ENCODE measurements at places on chromosomes 7 and 10. TPM values are rescaled to one million over a fixed set of nuclear protein-coding genes. Genes with fewer than 3 reads are reported as not detected.

- DNase-seq: peak; percentile 84
Observed at GRCh38 chr10:72133517-72133916, 45.2 kb upstream of the SPOCK2 start.

DNA sequence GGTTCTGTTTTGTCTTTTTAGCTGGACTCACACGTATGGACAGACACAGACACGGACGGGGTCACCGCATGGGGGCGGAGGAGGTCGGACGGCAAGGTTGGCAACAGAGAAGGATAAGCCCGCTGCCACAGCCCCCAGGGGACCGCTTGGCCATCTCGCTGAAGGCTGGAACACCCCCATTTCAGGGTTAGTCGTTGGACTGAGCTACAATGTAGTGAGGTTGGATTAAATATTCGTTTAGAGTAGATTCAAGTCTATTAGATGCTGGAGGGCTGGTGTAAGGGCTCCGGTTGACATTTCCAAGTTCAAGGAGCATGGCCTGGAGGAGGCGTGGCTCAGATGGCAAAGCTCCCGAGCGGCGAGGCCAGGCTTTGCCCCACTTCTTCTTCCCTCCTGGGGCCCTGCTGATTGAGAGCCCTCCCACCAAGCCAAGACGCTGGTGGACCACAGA lies 35.2 kb downstream of the PPIF start:
- DNase-seq: no peak

The MGAM2 gene
- not detected for total RNA-seq

DNA sequence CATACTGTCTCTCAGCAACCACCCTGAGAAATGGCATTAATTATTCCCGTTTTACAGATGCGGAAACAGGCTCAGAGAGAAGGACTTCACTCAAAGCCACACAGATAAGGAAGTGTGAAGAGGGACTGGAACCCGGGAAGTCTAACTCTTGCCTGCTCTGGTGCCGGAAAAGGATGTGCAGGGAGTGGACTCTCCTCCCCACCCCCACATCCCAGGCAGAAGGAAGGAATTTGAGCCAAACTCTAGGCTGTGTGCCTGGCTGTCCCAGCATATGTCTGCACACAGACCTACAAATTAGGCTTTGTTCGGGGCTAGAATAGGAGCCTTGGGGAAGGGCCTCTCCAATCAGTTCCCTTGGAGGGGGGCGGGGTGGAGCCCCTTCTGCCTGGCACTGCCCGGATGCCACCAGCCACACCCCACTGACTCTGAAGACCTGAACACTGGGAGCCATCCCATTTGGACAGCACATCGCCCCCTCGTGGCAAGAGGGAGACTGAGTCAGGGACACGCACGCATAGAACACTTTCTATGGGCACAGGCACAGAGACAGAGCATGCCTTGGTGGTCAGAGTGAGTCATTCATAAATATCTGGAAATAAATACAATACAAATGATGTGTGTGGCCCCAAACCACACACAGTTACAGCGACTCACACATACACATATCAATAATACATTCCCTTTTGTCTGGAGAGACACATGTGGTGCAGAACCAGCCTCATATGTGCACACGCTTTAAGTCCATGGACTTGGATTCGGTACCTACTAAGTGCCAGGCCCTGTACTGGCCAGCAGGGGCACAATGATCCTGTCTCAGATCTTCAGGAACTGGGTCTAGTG lies 13.1 kb downstream of the LZTS2 start:
- peak; percentile 97 for DNase-seq

The SYNPO2L gene
- 0.63 TPM for total RNA-seq

DNA sequence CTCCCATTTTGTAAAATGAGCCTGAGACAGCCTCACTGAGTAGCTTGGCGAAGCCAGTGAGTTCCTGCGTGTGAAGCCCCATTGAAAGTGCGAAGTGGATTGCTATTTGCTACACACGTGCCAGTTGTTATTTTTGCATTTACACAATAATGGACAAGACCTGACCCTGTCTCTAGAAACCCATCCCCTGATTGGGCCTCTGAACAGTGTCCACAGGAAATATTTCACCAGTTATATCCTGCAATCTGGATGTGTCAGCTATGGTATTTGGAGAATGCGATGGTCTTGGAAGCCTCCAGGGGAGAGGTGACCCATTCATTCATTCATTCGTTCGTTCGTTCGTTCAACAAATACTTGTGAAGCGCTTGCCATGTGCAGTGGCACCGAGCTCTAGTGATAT lies 37.1 kb downstream of the COL13A1 start:
- DNase-seq: peak; percentile 20

DNA sequence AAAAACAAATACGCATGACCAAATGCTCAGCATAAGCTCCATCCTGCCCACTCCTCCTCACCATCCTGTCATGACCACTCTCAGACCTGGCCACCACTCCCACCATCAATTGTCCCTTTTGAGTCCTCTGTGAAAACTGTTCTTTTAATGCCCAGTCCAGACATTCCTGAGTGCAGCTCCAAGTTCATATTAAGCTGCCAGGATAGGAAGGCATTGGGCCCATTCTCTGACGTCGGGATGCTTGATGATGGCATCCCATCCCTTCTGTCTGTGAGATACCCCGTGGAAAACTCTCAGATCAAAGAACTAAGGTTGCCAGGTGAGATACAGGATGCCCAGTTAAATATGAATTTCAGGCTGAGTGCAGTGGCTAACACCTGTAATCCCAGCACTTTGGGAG lies 89.9 kb upstream of the KIF5B start:
- no peak for DNase-seq

DNA sequence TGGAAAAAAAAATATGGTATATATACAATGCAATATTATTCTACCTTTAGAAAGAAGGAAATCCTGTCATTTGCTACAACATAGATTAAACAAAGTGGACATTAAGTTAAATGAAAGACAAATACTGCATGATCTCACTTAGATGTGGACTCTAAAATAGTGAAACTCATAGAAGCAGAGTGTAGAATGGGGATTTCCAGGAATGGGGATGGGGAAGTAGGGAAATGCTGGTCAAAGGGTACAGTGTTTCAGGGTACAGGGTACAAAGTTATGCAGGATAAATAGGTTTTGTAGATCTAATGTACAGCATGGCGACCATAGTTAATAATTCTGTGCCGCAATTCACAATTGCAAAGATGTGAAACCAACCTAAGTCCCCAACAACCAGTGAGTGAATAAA lies 385.5 kb downstream of the SFMBT2 start:
- no peak for DNase-seq

GRCh38 chr7:805261-805660 lies 27.0 kb upstream of the SUN1 start:
- DNase-seq: no peak

- peak; percentile 62 for DNase-seq
Observed at GRCh38 chr7:131507592-131508331, 48.7 kb downstream of the PODXL start.

The SLC35G1 gene
- 6.4 TPM for total RNA-seq

The KCNH2 gene
- not detected for total RNA-seq

The FAM180A gene
- total RNA-seq: 3.7 TPM

GRCh38 chr10:127871631-127872010 lies 21.1 kb downstream of the CLRN3 start:
- no peak for DNase-seq
